Activated T-helper 1 cell treated with anti-CD3 and anti-CD28 coated beads, Interleukin-12 subunit alpha, Interleukin-12 subunit beta, Interleukin-2, Interleukin-4 antibody, amounts not matched to agents 30 ng/mL and 10 ng/mL and 1 ng/mL, durations not matched to agents 14 hours and 24 hours and 36 hours (primary cell): ENCODE measurements at places on chromosomes 5 and 9. TPM values are rescaled to one million over a fixed set of nuclear protein-coding genes. Genes with fewer than 3 reads are reported as not detected.

The DNAI1 gene
- not detected in 2 replicates for total RNA-seq

GRCh38 chr9:33165263-33166151 is 1.6 kb downstream of the B4GALT1 start:
- H3K36me3 ChIP-seq = peaks cover 22% of the 10 kb centered on the region
- H3K4me1 ChIP-seq = peaks cover 79% of the 10 kb centered on the region
- DNase-seq = peak; percentile 37
- H3K4me3 ChIP-seq = peak overlapping the region; percentile 95

The CDC25C gene
- 5.3 and 5.6 TPM in 2 replicates for total RNA-seq

The MTX3 gene
- 31.4 and 32.5 TPM in 2 replicates for total RNA-seq

DNA sequence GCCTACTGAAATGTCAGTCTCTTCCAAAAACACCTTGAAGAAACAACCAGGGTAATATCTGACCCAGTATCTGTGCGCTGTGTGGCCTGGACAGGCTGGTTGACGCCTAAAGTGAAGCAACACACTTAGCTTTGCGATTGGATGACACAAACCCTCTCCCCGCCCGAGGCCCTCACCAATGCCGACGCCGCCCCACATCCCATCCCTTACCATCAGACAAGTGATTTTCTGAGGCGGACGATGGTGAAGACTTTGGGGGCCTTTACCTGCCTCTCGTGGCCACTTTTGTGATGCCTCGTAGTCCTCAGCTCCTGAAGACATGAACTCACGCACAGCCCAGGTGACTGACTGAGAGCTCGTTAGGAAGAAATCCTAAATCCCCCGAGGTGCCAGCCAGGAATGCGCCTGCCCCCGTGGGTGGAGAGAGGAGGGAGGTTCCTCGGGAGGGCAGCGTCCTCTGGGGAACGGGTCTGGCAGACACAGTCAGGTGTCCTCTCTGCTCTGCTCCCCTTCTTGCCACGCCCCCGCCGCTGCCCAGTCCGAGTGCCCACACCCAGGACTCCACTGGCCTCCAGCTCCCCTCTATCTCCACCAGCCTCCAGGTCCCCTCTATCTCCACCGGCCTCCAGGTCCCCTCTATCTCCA is 31.0 kb upstream of the RXRA start:
- DNase-seq = no peak
- no peak overlapping the region for H3K4me3 ChIP-seq
- no peaks in the 10 kb centered on the region for H3K4me1 ChIP-seq
- peaks cover 7% of the 10 kb centered on the region for H3K27me3 ChIP-seq
- H3K27ac ChIP-seq = no peak overlapping the region
- no peaks in the 10 kb centered on the region for H3K36me3 ChIP-seq

DNA sequence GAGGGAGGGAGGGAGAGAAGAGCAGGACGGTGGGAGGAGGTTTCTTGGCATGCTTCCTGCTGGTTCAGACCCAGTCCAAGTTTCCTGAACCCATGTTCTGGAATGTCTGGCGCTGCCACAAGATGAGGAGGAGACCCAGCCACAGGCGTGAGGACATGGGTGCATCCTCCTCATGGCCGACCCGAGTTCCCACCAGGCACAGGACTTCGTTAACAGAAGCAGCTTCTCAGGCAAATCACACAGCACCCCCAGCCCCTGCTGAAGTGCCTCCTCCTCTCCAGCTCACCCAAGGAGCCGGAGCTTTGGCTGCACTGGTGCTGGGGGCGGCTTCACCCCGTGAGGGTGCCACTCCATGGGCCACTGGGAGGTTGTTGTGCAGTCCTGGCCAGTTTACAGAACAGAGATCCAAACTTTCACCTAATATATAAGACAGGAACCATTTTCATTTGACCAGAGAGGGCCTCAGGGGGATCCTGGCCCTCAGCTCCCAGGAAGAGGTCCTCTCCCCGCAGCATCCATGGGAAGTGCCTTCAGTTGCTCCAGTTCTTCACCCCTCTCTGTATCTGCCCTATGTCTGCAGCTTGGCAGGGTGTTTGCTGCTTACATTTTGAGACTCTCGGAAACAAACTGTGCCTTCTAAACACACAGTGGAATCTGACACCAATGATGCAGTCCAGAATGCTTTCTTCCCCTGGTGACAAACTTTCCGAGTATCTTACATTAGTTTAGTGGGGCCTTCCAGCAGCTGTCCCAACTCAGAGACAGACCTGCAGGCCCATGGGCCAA is 10.2 kb upstream of the NKD2 start:
- no peak for DNase-seq
- H3K27ac ChIP-seq = no peak overlapping the region
- H3K4me1 ChIP-seq = peaks cover 17% of the 10 kb centered on the region
- no peak overlapping the region for H3K4me3 ChIP-seq
